GM12892 (cell line): ENCODE measurements at places on chromosomes 7 and 10.

DNA sequence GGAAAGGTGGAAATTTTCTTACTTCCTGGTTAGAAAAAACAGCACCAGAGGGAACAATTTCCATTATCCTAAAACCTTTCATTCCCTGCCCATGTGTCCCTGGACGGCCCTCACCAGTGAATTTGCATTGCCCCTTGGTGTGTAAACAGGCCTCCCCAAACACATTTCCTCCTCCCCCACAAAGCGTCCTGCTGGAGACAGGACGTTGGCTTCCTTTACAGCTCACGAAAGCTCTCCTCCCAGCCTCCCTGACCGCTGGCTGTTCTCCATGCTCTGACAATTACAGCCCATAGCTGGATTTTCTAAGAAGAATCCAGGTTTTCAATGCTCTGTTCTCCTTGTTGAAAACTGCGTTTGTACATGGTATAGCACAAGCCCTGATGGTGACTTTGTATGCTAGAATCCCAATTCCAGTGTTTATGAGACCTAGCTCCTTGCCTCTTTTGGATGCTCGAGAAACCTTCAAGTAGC lies 724.2 kb upstream of the CELF2 start:
- no peak for DNase-seq

DNA sequence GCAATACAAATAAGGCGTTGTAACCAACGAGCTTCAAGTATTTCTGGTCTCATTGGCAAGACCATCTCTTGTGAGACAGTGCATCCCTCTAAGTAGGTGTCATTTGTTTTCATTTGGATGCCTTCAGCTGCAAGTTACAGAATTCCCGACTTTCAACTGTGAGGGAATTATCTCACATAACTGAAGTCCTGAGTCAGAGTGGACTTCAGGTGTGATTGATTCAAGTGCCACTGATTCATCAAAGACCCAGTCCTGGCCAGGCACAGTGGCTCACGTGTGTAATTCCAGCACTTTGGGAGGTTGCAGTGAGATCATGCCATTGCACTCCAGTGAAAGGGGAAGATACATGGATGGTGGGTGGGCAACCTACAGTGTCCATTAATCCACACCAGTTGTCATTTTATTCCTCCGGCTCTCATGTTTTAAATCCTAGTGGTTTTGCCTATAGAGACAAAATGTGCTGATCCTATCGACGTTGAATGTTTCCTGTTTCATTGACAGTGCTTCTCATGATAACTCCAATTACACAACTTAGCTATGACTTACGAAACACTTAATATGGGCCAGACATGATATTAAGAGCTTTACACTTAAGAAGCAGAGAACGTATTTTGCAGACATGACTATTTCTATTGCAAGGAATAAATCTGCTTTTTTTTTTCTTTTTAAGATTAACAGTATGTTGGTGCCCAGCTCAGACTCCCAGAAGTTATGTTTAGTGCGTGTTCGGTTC lies 268.0 kb downstream of the FRMD4A start:
- no peak for DNase-seq

GRCh38 chr10:72089618-72090017 lies 1.3 kb upstream of the SPOCK2 start:
- no peak for DNase-seq

DNA sequence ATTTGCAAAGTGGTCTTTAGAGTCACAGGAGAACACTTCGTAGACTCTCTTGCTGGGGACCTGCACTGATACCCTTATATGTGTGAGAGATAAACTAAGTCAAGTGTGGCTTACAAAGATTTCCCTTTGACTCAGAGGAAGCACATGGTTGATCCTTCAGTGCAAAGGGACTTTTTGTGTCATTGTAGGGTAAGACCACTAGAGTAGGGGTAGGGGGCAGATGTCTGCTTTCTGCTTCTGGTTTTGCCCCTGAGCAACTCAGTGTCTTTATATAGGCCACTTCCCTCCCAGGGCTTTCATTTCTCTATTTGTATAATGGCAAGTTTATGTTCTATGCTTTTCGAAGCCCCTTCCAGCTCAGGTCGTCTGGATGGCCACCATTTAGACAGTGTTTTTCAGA lies 281.7 kb downstream of the SORCS3 start:
- DNase-seq: no peak

GRCh38 chr7:6159097-6159483 lies 113.3 kb downstream of the CYTH3 start:
- DNase-seq: no peak

DNA sequence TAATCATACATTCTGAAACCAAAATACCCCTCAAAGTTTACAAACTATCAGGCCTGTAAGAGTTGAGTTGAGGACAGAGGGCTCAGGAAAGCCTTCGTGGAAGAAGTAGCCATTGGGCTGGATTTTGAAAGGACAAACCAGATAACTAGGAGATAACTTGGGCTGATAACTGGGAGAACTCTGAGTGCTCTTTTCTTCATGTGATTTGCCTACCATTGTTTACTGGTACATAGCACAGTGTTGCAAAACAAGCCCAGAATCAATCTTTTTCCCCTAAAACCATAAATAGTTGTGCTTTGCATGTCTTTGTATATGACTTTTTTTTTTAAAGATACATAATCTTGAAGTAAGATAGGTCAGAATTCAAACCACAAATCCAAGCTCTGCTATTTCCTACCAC lies 106.7 kb upstream of the ITGB1 start:
- DNase-seq: no peak

DNA sequence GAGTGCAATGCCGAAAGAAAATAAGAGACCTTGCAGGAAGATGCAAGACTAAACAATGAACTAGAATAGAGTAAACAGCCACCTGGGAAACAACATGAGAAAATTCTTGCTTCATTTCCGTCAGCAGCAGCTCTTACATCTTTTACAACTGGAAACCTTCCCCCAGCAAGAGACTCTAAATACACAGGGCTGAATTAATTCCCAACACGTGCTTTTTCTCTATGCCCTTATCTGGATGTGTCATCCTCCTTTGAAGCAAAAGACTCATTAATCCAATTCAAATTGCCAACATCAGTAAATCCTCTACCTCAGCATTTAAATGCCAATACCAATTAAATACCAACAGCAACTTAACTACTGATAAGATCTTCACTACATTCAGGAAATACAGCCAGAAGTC lies 99.0 kb upstream of the PDE1C start:
- no peak for DNase-seq

GRCh38 chr10:132723330-132723970 lies 62.5 kb downstream of the NKX6-2 start:
- no peak for DNase-seq

GRCh38 chr7:100066953-100067352 lies 14.6 kb downstream of the ZNF3 start:
- no peak for DNase-seq

DNA sequence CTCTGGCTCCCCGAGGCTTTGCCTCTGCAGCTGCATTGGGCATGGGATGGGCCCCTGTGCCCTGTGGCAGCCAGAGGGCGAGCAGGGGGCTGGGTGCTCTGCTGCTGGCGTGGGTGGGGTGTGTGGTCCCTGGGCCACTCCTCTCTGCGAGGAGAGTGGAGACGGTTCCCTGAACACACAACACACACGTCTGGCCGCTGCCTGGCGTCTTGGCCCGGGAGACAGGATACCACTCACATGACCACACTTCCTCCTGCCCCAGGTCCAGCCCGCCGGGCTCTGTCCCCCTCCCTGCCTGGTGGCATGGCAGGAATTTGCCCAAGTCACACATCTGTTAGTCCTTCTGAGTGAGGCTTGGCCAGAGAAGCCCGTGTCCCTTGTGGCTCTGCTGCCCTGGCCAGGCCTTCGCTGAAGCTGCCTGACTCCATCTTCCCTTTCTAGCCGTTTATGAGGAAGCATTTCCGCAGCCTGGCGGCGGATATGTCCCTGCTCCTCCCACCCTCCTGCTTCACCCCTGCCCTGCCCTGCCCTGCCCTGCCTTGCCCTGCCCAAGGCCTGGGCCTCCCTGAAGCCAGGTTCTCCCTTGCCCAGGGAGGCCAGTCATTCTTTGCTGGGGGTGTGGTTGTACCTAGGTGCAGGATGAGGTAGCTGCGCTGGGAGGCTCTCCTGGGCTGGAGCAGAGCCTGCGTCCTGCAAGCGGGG lies 3.0 kb downstream of the BRI3 start:
- DNase-seq: no peak

GRCh38 chr10:34780818-34781380 lies 34.2 kb downstream of the PARD3 start:
- DNase-seq: peak; percentile 24

DNA sequence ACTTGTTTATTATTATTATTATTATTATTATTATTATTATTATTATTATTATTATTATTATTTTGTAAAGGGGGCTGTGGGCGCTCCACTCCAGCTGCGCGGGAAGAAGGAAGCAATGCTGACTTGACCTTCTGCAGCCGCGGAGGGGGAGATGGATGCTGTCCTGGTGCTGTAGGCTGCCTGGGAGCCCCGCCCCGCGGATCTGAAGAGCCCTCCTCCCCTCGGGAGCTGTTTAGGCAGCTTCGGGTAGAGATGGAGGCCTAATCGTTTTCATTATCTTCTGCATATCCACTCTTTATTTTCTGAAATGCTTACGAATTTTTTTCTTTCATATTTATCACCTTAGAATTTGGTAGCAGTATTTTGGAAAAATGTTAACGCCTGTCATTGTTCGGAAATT lies 101.2 kb upstream of the KLF6 start:
- DNase-seq: no peak

GRCh38 chr10:3127921-3128320 lies 44.7 kb downstream of the PITRM1 start:
- DNase-seq: no peak

DNA sequence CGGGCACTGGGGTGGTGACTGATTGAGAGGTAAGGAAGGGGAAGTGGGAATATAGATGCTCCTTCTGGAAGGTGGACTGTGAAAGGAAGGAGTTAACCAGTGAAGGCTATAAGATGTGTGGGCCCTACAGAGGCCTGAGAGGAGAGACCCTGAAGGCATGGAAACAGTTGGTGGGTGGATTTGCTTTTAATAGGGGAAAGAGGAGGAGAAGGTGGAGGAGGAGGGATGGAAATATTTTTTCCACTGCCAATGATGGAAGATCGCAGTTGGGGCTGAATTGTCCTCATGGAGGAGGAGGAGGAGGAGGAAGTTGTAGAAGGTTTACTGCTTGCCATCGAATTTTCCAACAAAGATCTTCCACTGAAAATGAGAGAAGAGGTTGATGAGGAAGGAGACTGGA lies 80.3 kb downstream of the KIAA1217 start:
- no peak for DNase-seq

GRCh38 chr7:157483971-157484410 lies 147.2 kb downstream of the DNAJB6 start:
- DNase-seq: no peak

- DNase-seq: peak; percentile 12
These were observed 34.1 kb upstream of the RET start for GRCh38 chr10:43042503-43043341.
